ENCODE measurements at places on chromosomes 4 and X.

GRCh38 chrX:9907645-9908387 is 59.3 kb upstream of the CLDN34 start:
- no peak for DNase-seq

- no peak for DNase-seq
These were observed 47.9 kb upstream of the TSPAN5 start for GRCh38 chr4:98706200-98706813.

GRCh38 chr4:140704964-140705363 is 51.2 kb downstream of the TBC1D9 start:
- DNase-seq = no peak

GRCh38 chr4:76208005-76208765 is 5.4 kb downstream of the SCARB2 start:
- DNase-seq = no peak

- no peak for DNase-seq
These were observed 37.6 kb downstream of the CTBP1 start for GRCh38 chr4:1211371-1211770.

DNA sequence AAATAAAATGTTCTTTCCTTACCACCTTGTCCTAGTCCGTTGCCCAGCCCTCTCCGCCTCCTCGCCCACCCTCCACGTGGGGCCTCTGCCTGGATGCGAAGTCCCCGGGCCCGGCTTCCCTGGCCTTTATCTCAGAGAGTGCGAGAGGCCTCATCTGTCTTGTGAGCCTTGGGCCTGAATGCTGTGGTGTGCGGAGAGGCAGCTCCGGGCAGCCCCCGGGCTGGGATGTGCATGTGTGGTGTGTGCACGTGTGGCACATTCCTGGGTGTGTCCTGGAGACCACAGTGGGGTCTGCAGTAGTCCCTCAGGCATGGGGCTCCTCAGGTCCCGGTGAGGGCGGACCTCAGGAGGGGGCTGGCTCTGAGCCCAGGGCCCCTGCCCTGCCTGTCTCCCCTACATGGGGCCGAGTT is 31.4 kb downstream of the DOK7 start:
- DNase-seq = no peak

DNA sequence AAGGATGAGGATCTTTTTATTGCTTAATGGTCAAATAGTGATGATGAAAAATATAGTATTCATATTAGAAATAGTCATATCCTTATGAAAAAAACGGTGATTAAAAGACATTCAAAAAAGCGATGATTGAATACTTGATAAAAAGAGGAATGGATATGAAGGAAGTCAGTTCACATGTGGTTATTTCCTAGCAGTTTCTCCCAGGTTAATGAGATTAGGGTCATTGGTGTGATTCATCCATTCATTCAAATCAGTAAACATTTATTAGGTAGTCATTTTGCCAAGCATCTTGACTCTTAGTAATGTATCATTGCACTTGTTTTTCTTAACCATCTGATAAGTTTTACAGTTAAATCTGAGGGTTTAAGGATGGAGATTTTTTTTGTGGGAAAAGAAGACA is 294.1 kb downstream of the ARHGAP24 start:
- no peak for DNase-seq

Data from NCI-H2081 treated with DMSO at 0.1 percent for 48 hours (cell line).